Type B pancreatic cell (in vitro differentiated cells): ENCODE measurements at places on chromosomes 12 and 14. TPM values are rescaled to one million over a fixed set of nuclear protein-coding genes. Genes with fewer than 3 reads are reported as not detected.
A peak's percentile ranks its signal among the peaks of the same experiment; 100 is the strongest.

DNA sequence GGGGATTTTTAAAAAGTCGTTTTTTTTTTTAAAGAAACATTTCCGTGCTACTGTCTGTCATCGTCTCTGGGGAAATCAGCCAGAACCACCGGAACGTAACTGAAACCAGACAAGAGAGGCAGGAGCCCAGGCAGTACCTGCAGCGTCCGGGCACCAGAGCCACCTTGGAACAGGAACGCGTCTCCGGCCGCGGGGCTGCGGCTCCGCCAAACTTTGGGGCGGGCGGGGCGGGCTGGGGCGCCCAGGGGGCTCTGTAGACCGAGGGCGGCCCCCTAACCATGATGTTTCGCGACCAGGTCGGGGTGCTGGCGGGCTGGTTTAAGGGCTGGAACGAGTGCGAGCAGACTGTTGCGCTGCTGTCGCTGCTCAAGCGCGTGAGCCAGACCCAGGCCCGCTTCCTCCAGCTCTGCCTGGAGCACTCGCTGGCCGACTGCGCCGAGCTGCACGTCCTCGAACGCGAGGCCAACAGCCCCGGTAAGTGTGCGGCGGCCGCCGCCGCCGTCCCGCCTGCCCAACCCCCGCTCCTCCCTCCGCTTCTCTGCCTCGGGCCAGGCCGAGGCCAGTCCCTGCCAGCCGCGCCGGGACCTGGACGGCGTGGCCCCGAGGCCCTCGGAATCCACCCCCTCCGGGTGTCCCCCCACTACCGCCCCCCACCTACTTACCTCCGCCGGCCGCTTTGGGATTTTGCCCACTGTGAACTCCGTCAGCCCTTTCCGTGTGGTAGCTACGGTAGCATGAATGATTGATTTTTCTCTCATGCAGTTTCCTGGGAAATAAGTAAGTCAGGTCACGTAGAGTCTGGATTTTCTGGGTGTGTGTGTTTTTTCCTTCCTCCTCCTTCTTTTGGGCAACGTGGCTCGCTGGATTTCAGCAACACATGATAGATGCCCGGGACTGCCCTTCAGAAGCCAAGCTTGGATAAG, 972 bp downstream of the SAMD4A start:
- peak overlapping the region; percentile 96 for H3K27ac ChIP-seq
- no peak for DNase-seq
- peaks cover 21% of the 10 kb centered on the region for H3K4me1 ChIP-seq
- peaks cover 9% of the 10 kb centered on the region for H3K27me3 ChIP-seq
- H3K36me3 ChIP-seq, result peaks cover 13% of the 10 kb centered on the region
- peak overlapping the region; percentile 98 for H3K4me3 ChIP-seq

- H3K36me3 ChIP-seq, result no peaks in the 10 kb centered on the region
- no peak overlapping the region for H3K27ac ChIP-seq
- DNase-seq, result no peak
- H3K27me3 ChIP-seq, result peaks cover 23% of the 10 kb centered on the region
Measured at GRCh38 chr14:100618318-100618693, 31.1 kb upstream of the BEGAIN start.

DNA sequence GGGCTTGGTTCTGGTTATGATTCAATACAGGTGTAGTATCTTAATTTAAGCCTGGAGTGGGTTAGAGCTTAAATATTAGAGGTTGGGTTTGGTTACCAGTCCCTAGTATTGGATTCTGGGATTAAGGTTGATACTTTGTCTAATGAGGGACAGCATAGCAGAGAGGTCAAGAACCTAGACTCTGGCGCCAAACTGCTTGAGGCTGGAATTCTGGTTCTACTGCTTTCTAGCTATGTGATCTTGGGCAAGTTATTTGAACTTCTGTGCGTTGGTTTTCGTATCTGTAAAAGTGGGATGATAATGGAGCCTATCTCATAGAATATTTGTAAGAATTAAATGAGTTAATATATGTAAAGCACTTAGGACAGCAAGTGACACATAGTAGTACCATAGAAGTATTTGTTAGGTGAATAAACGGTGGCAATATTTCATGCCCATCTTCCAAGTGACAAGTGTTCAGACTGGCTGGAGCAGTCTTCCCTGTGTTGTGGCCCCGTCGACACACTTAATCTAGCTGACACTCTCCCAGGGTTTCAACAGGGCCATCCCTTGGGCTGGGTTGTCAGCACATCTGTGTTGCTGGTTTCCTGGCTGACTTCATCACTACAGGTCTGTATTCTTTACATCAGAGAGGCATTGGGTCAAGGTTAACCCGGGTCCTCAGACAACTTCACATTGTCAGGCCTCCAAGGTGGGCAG, 3.0 kb downstream of the ENDOU start:
- no peak for DNase-seq
- no peaks in the 10 kb centered on the region for H3K27me3 ChIP-seq
- H3K4me1 ChIP-seq, result peaks cover 24% of the 10 kb centered on the region
- peaks cover 4% of the 10 kb centered on the region for H3K36me3 ChIP-seq
- peak overlapping the region; percentile 64 for H3K27ac ChIP-seq

- no peak for DNase-seq
- H3K4me1 ChIP-seq, result peaks cover 32% of the 10 kb centered on the region
- H3K4me3 ChIP-seq, result peak overlapping the region; percentile 96
- H3K27me3 ChIP-seq, result no peaks in the 10 kb centered on the region
Measured at GRCh38 chr14:35405304-35405996, 901 bp upstream of the NFKBIA start.

DNA sequence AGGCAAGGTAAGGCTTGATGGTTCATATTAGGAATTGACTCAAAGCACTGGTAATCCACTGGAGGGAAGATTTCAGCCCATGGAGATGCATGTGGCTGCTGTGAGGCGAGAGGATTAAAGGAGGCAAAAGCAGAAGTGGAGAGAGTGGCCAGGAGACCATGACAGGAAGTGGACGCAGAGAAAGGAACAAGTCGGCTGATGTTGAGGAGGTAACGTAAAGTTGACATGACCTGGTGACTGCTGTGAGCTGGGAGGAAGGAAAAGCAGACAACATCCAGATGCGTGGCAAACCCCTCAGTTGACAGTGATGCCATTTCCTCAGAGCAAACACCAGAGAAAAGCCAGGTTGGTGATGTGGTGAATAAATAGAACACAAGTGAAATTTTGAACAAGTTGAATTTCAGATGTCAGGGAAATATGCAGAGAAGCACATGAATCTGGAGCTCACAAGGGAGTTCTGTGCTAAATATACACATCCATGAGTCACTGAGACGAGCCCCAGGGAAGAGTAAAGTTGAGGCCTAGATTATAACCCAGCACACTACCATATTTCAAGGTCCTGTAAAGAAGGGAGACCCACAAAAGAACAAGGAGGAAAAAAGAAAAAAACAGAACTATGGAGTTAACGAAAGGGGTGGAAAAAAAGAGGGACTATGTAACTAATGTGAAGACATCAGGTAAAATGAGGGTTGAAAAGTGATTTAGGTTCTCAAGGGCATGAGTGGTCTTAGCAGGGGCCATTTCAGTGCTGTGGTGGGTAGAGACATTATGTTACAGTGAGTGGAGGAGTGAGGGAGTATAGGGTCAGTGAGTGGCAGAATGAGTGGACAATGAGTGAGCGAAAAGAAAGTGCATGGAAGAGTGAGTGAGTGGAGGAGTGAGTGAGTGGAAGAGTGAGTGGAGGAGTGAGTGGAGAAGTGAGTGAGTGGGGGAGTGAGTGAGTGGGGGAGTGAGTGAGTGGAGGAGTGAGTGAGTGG, 61.6 kb upstream of the GZMB start:
- H3K27ac ChIP-seq, result no peak overlapping the region
- H3K4me1 ChIP-seq, result no peaks in the 10 kb centered on the region
- DNase-seq, result no peak
- H3K4me3 ChIP-seq, result no peak overlapping the region
- no peaks in the 10 kb centered on the region for H3K36me3 ChIP-seq
- H3K27me3 ChIP-seq, result peaks cover 5% of the 10 kb centered on the region

DNA sequence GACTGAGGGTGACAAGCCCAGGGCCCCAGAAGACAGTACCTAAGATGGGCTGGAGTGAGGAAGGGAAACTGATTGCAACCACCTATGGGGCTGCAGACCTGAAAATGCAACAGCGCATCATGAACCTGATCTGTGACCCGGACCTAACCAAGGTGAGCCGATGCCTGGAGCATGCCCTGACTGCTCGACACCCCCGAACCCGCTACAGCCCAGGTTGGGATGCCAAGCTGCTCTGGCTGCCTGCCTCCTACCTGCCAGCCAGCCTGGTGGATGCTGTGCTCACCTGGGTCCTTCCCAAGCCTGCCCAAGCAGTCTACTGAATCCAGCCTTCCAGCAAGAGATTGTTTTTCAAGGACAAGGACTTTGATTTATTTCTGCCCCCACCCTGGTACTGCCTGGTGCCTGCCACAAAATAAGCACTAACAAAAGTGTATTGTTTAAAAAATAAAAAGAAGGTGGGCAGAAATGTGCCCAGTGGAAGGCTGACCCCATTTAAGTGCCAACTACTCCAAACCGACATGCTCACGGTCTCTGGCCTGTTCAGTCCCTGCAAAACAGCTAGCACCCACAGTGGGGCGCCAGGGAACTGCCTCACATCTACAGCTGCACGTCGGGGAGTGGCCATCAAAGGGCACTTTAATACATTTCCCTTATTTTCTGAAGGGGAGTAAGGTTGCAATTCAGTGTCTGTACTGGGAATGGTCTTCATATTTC, 4.2 kb downstream of the RDH5 start:
- H3K4me1 ChIP-seq, result peaks cover 32% of the 10 kb centered on the region
- H3K36me3 ChIP-seq, result peaks cover 16% of the 10 kb centered on the region
- H3K27ac ChIP-seq, result peak overlapping the region; percentile 17

DNA sequence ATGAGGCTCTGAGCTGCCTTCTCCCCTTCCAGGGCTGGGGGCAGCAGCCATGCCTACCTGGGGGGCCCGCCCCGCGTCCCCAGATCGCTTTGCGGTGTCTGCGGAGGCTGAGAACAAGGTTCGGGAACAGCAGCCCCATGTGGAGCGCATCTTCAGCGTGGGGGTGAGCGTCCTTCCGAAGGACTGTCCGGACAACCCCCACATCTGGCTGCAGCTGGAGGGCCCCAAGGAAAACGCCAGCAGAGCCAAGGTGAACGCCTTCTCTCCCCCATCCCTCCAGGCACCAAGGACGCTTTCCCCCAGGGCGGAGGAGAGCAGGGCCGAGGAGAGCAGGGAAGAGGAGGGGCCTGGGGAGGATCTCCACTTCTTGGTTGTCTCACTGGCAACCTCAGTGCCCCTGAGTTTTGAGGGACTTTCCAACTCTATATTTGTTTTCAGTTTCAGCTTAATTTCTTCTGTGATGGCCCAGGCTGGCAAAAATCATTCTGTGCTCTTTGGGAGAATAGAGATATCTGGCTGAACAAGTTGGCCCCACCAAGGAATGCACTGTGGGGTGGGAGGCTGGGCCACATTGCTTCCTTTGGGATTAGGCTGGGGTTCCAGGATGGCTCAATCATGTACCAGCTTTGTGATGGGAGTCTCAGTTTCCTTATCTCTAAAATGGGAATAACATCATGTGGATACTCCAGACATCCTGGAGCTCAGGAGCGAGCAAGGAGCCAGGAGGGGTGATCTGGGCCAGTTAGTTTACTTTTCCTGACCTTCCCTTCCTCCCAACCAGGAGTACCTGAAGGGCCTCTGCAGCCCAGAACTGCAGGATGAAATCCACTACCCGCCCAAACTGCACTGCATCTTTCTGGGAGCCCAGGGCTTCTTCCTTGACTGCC, 1.2 kb downstream of the KHNYN start:
- peak; percentile 66 for DNase-seq
- peak overlapping the region; percentile 90 for H3K4me3 ChIP-seq
- peaks cover 20% of the 10 kb centered on the region for H3K36me3 ChIP-seq
- H3K4me1 ChIP-seq, result peaks cover 29% of the 10 kb centered on the region

GRCh38 chr12:52407918-52408317, 1.8 kb upstream of the KRT82 start:
- H3K36me3 ChIP-seq, result no peaks in the 10 kb centered on the region
- DNase-seq, result no peak
- no peak overlapping the region for H3K4me3 ChIP-seq
- no peak overlapping the region for H3K27ac ChIP-seq
- peaks cover 14% of the 10 kb centered on the region for H3K27me3 ChIP-seq
- no peaks in the 10 kb centered on the region for H3K4me1 ChIP-seq

DNA sequence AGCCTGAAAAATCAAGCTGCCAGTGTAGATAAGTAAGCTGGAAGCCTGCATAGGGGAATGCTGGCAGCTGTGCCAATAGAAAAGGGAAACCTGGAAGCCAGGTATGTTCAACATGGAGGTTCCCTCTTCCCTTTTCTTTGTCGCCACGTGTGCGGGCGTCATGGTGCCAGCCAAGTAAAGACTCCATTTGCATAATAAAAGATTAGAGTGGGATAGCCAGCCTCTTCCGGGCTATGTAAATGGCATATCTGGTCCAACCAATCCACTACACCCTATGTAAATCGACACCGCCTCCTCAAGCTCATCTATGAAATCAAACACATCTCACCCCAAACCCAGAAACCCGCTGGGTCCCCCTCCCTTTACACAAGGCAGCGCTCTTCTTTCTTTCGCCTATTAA, 5.6 kb upstream of the ADGRD1 start:
- peaks cover 10% of the 10 kb centered on the region for H3K27me3 ChIP-seq
- H3K27ac ChIP-seq, result no peak overlapping the region
- peaks cover 4% of the 10 kb centered on the region for H3K36me3 ChIP-seq
- no peak overlapping the region for H3K4me3 ChIP-seq
- no peak for DNase-seq
- H3K4me1 ChIP-seq, result peaks cover 16% of the 10 kb centered on the region

GRCh38 chr12:127293507-127294310, 973.3 kb upstream of the TMEM132C start:
- peaks cover 6% of the 10 kb centered on the region for H3K4me1 ChIP-seq
- no peaks in the 10 kb centered on the region for H3K36me3 ChIP-seq
- no peak for DNase-seq
- H3K27ac ChIP-seq, result no peak overlapping the region

DNA sequence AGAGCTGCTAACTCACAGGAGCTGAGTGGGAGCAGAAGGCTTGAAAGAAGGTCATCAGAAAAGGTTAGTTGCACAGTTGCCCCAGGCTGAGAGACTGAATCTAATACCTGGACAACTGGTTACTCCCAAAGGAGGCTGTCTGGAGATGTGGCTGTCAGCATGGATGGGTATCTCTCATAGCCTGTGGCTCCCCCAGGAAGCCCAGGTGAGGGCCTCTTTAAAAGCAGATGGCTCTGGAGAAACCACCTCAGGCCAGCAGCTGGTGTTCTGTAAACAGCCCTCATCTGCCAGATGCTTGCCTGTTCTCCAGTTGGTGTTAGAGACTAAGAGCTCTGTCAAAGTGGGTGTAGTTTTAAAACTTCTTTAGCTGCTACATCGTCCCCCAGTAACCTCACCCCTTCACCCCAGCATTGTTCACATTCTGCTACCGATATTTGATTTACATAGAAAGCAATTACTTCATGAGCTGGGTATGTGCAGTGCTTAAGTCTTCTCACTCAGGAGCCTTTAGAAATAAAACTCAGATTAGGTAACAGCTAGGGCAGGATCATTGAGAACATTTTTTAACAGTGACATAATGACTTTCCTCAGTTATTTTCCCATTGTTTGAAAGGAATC, 25.8 kb downstream of the DACT1 start:
- no peaks in the 10 kb centered on the region for H3K36me3 ChIP-seq
- peaks cover 37% of the 10 kb centered on the region for H3K4me1 ChIP-seq
- DNase-seq, result no peak
- H3K27me3 ChIP-seq, result peaks cover 3% of the 10 kb centered on the region
- no peak overlapping the region for H3K4me3 ChIP-seq
- H3K27ac ChIP-seq, result peak overlapping the region; percentile 16

Gene FBXW8
- 27.7 and 28.2 TPM in 2 replicates for total RNA-seq

Gene INHBC
- not detected in 2 replicates for total RNA-seq

Gene C12orf50
- total RNA-seq, result 0.17 TPM in 1 of 2 replicates, not detected in the other

Gene CACNA1C
- 12.7 and 14.3 TPM in 2 replicates for total RNA-seq

Gene GPR84
- not detected in 2 replicates for total RNA-seq

Gene TNS2
- 3.5 and 21.8 TPM in 2 replicates for total RNA-seq

Gene HVCN1
- 0.64 and 3.1 TPM in 2 replicates for total RNA-seq

Gene AKAP6
- 4.7 and 5.5 TPM in 2 replicates for total RNA-seq

Gene PSMA3
- total RNA-seq, result 170 and 173 TPM in 2 replicates

Gene TEAD4
- 10.8 and 21.6 TPM in 2 replicates for total RNA-seq

Gene NR2C1
- total RNA-seq, result 26.0 and 51.5 TPM in 2 replicates

Gene NGB
- not detected in 2 replicates for total RNA-seq

Gene METAP2
- 67.6 and 79.8 TPM in 2 replicates for total RNA-seq
